ENCODE measurements at places on chromosomes 4 and X.

GRCh38 chr4:38728631-38729141 is 54.1 kb downstream of the TLR10 start:
- no peak for DNase-seq

DNA sequence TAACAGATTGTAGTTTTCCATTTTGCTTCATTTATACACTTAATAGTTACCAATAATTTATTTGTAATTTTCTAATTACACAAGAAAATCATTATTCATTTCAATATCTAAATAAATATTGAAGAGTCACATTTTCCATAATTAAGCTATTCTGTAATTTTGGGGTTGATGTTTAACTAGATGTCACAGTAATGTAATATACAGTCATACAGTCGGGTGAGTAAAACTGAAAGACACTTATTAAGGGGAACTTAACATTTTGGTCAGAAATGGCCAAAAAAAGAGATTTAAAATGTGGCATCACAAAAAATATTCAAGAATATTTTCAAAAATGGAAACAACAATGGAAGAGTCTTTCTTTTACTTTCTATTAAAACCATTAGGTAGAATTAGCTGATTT is 1080.3 kb downstream of the ARAP2 start:
- no peak for DNase-seq

DNA sequence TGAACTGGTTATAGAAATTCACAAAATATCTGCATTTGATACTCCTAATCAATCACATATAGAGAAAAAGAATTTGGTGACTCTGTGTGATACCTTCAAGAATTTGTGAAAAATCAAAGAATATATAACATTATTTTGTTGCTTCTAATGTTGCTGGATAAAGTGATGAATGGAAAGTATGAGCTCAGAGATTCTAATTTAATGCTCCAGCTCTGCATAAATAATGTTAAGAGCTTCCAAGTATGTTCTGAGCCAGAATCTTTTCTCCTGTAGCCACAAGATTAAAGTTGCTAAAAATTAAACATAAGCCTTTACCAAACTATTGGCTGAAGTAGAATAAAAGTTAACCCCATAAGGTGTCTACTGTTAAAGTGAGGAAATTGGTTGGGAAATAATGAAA is 294.7 kb upstream of the CT83 start:
- DNase-seq = no peak

DNA sequence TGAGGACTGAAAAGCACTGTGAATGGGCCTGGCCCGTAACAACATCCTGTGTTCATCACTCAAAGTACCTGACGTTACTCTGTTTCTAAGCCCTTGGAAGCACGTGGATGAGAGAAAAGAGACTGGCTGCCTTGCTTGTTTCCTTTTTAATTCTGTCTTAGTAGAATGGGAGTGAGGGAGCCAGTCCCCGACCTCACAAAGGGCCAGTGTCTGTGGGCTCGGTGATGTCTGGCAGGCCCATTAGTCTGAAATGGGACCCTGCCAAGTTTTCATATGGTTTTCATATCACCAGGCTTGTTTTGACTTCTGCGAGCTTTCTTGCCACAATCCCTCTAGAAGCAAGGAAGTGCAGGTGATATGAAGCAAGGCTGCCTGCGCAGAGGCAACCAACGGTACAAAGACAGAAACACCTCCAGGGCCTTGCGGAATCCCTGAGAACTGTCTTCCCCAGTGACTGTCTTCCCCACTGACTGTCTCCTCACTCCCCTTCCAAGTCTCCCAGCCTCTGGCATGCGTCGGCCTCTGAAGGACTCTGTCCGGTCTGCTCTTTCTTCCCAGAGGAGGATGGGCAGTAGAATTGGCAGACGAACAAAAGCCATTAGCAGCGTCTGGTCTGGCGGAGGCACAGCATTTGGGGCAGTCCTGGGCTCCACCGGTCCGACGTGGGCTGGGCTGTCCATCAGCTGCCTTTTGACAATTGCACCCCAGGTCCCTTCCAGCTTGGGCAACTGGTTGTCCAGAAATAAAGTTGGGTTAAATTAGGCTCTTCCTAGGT is 20.2 kb upstream of the RASL11B start:
- no peak for DNase-seq

- peak; percentile 6 for DNase-seq
Measured at GRCh38 chrX:38304010-38304409, 23.3 kb downstream of the RPGR start.

DNA sequence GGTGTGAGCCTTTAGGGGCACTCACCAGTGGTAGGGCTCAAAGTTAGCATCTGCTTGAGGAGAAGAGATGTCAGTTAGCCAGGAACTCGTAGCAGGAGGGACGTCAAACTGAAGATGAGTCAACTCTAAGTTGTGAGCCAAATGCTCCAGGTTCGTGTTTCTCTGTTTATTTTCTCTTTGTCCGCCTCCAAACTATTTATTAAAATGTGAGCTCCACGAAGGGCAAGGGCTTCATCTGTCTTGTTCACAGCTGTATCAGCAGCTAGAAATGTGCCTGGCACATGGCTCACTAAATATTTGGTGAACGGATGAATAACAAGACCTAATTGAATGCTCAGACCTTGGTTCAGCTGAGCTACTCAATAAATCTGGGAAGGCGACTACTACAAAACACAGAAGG is 248.9 kb downstream of the BCOR start:
- no peak for DNase-seq

- DNase-seq = peak; percentile 11
Measured at GRCh38 chr4:138053641-138054301, 188.4 kb downstream of the SLC7A11 start.

- no peak for DNase-seq
Measured at GRCh38 chr4:95591278-95591677, 42.5 kb upstream of the UNC5C start.

DNA sequence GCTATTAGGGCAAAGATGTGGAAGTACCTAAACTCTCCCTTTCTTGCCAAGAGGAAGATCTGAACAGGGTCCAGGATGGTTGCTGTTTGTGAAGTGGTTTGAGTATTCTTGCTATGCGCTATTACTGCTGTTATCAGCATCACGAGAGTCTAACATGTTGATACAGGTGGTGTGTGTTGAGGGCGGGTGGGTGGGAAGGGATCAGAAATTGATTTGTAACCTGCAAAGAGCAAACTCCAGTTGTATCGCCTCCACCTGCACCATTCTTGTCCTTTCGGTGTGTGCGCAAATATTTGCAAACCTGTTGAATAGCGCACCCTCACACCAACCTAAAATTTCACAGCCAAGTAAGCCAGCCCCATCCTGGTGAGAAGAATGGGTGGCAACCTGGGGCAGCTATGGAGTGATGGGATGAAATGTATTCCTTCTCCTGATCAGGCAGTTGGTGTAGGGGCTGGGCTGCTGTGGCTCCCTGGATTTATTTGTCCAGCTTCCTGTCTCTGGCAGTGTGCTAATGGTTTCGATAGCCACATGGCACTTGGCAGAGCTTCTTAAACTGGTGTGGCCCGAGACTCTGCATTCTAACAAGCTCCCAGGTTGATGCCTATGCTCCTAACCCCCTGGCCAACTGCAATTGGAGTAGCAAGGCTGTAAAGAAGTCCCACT is 102.6 kb upstream of the SCML1 start:
- DNase-seq = peak; percentile 21

- no peak for DNase-seq
Measured at GRCh38 chrX:70398899-70399298, 24.2 kb upstream of the GDPD2 start.

- DNase-seq = no peak
Measured at GRCh38 chr4:42596918-42597317, 60.0 kb downstream of the ATP8A1 start.

GRCh38 chr4:4591071-4591470 is 49.2 kb upstream of the STX18 start:
- DNase-seq = no peak

DNA sequence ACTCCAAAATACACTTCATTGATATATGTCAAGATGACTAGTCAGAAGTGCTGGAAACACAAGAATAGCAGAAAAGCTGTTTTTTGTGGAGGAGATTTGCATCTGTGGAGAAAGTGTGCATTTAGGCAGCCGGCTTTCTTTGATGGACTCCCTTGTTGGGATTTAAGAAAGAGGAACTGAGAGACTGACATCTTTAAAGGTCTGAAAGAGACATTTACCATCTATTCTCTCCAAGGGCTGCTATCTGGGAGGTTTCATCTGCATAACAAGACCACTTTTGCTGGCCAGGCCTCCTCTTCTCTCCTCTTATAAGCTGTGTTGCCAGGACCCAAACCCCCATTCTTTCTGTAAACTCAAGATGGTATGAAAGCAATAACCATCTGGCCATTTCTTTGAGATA is 1065.0 kb downstream of the NLGN4X start:
- no peak for DNase-seq

DNA sequence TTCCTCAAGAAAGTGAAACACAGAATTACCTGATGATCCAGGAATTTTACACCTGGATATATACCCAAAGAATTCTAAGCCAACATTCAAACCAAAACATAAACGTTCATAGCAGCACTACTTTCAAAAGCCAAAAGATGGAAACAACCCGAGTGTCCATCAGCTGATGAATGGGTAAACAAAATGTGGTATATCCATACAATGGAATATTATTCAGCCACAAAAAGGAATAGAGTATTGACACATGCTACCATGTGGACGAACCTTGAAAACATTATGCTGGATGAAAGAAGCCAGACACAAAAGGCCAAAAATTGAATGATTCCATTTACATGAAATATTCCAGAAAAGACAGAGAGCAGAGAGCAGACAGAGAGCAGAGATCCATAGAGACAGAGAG is 52.0 kb downstream of the IRF2 start:
- DNase-seq = no peak

DNA sequence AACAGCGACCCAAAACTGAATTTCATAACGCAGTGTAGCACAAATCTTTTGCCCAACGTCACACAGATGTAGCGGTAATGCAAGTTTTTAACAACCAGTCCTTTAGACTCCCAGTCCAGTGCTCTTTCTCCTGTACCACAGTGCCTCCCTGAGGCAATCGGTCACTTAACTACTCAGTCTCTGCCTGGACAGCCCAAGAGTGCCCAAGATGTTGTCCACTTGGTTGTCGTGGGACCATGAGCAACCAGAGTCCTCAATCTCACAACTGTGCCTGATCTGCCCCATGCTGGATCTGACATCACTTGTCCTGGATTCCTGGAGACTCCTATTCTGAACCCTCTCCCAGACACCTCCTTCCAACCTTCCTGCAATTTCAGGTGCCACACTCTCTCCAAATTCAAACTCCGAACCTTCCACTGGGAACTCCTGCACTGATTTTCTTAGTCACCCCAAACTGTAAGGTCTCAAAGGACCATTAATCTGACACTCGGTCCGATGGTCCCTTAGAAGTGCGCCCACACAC is 702 bp downstream of the MMGT1 start:
- peak; percentile 1 for DNase-seq

DNA sequence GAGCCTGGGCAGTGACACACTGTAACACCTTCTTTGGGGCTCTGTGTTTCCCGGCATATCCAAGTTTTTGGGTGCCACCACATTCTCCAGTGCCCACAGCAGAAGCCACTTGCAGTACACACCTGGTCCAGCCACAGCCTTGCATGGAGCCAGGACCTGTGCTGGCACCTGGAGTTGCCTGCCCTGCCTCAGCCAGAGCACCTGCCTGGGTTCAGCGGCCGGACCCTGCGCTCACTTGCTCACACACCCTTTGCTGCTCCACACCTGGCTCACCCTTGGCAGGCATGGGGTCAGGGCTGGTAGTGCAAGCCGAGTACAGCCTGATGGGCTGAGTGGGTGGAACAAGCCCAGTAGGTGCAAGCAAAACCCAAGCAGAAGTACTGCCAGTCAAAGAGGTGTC is 1511.1 kb downstream of the TECRL start:
- DNase-seq = no peak

DNA sequence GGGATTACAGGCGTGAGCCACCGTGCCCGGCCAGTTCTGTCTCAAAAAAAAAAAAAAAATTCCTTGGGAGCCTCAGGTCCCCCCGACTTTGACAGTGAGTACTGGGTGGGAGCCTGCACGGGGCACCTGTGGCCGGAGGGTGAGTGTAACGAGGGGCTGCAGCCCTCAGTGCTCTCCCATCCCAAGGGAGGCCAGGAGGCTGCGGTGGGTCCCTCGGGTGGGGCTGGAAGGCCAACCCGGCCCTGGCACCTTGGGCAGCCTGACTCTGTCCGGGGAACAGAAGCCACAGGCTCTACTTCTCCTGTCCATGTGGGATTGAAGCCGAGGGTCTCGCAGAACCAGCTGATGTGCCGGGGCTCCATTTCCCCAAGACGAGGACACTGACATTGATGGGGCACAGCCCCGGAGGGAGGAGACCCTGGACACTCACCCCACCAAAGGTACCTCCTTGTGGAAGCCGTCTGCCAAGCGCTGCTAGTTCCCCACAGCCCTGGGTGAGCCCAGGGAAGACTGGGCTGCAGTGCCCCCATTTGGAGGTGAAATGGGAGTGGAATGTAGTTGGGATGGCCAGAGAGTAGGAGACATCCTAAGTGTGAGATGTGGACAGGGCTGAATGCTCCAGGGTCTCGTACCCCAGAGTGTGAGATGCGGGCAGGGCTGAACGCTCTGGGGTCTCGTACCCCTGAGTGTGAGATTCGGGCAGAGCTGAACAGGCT is 2.3 kb upstream of the SLC26A1 start:
- DNase-seq = no peak

- no peak for DNase-seq
Measured at GRCh38 chr4:27181693-27182092, 321.1 kb downstream of the STIM2 start.

GRCh38 chr4:1658146-1658545 is 26.0 kb downstream of the FAM53A start:
- DNase-seq = no peak

DNA sequence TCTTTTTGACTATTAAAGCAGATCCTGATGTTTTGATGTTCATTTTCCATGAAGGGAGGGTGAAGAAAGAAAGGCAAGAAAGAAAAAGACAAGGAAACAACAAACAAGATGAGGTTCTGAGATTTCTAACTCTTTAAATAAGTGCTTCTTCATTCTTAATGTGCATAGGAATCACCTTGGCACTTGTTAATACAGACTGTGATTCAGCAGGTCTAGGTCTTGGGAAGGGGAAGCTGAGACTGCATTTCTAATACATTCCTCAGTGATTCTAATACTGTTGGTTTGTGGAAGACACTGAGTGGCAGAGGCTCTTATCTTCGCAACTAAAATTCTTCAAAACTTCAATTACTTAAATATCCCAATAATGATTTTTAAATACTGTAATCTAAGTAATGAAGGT is 95.2 kb upstream of the NAP1L5 start:
- no peak for DNase-seq

GRCh38 chr4:2934813-2935761 is 28.1 kb downstream of the NOP14 start:
- DNase-seq = peak; percentile 92

DNA sequence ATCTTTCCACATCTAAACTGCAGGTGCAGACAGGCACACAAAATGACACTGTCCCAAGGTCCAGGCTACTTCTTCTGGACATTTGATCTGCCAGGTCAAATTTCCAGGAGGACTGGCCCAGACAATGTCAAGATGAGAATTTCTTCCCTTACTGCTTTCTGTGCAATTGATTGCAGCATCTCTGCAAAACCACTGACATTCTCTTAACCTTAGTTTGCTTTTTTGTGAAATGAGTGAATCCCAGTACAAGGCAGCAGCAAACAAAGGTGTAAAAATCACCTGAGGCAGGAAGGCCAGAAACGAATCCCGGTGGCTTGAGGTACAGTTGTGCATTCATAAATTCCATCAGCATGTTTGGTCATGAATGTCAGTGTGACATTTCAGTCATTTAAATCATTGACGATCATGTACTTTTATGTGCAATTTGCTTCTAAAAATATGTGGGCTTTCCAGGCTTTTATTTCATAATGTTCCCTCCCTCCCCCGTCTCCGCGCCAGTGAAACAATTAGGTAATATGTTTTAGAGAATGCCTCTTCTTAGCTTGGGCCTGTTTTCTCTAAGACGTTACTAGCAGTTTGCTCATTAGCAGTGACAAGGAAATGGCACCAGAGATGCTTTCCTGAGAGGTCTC is 39.1 kb downstream of the NHS start:
- no peak for DNase-seq

Measured in Caco-2 (cell line).